ENCODE measurements at places on chromosomes 3 and 15.
A peak's percentile ranks its signal among the peaks of the same experiment; 100 is the strongest.

DNA sequence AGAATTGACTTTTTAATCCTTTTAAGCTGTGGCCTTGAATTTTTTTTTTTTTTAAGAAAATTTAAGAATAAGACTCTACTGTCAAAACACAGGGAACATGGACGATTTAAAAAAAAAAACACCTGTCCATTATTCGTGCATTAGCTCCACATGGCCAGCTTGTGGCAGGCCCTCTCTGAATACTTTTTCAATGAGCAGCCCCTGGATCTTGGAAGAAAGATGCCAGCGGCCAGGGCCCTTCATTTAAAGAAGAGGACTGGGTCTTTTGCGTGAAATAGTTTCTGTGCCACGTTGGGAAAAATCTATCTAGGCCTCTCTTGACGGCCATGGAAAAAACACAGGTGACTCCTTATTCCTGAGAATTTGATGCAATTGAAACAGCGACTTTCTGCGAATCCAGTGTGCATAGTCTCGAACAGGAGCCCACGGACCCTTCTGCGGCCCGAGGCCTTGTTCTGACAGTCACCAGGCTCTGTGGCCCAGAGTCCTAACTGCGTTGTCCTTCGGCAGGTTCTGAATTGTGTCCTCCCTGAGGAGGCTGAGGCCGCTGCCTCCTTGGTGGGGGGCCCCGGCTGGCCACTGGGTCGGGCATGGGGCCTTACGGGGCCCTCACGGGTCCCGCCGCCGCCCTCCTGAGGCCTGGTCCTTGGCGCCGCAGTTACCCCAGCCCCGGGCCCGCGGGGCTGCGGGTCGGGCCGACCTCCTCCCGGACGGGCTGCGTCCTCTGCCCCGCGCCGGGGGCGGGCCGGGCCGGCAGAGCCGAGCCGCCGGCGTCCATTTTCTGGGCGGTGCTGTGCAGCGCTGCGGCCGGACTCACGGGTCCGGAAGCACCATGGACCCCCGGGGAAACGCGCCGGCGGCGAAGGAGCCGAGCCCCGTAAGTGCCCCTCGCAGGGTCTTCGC, 33.5 kb downstream of the ZBTB38 start:
- no peak for DNase-seq

- DNase-seq, result peak; percentile 26
Observed at GRCh38 chr3:122416966-122417365, 1.1 kb upstream of the WDR5B start.

DNA sequence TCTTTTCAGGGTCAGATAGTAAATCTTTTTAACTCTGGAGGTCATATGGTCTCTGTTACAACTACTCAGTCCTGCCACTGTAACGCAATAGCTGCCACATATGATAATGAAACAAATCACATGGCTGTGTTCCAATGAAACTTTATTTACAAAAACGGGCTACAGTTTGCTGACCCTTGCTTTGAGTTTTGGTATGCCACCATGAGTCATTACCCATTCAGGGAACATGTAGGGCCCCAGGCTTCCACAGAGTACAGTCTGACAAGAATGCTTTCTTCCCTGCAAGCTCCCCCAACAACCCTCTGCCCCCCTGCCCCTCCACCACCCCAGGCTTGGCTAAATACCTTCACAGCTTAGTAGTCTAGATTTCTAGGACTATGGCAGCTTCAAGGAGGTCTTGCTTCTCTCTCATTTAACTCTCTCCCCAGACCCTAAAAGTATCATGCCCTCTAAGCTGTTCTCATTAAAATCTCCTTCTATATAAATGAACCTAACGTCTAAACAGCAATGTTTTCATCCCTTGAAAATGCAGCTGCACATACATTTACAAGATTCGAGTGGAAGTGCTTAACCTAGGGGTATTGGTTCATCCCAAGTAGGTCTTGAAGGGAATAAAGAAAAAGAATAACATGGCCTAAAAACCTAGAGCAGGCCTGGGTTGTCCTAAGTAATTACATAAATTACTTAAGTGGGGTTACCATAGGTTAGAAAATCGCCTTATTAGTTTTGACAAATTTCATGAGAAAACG, 117.8 kb upstream of the PRICKLE2 start:
- DNase-seq, result peak; percentile 95

DNA sequence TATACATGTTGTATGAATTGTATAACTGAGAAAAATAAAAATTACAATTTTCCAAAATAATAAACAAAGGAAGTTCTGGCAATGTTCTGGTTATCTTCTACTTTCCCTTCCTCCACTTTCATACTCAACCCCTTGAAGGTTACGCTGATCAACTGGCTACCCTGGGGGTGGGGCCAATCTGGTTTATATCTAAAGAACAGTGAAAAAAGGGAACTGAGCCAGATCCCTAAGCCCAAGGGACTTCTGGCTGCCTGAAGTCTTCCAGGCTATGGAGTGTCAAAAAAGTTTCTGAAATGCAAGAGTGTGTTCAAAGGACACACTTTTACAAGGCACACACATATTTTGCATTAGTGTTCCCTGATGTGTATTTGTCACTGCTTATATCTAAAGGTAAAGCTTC, 591.9 kb downstream of the ROBO1 start:
- DNase-seq, result no peak

- no peak for DNase-seq
Observed at GRCh38 chr3:19799115-19799514, 134.9 kb downstream of the EFHB start.
